ENCODE measurements at places on chromosomes 12 and 14.

GRCh38 chr14:94992046-94992445 lies 165.3 kb downstream of the DICER1 start:
- no peak for DNase-seq

DNA sequence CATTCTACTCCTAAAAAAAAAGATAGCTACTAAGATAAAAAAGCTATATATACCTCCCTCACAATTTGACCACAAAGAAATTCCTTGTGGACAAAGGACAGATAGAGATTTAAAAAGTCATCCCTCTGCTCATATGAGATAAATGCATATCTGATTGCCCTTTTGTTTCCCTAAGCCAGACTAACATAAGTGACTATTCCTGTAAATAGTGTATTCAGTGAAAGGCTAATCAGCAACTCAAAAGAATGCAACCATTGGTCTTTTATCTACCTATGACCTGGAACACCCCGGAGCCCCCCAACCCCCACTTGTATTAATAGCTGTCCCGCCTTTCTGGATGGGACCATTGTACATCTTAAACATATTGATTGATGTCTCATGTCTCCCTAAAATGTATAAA lies 6.3 kb upstream of the TMPO start:
- no peak for DNase-seq

DNA sequence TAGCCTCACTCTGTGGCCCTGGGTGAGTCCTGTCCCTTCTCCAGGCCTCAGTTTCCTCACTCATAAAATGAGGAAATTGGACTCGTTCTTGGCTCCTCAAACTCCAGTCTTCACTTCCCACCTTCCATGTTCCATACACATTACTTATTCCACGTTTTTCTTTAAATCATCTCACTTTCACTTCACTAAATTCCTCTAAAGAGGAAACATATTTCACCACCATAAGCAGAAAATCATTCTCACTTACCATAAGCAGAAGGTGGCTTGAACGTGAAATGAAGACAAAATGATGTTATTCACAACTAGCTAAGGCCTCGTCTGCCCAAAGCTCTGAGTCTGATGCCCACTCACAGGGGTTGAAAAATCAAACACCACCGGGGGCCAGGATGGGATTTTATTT lies 278.3 kb downstream of the ADGRD1 start:
- DNase-seq = no peak

- no peak for DNase-seq
These were observed 3.3 kb downstream of the TMTC2 start for GRCh38 chr12:82690006-82690405.

GRCh38 chr14:73944432-73945158 lies 5.3 kb downstream of the FAM161B start:
- no peak for DNase-seq

- no peak for DNase-seq
These were observed 21.3 kb downstream of the MOK start for GRCh38 chr14:102283631-102284129.

GRCh38 chr12:47052274-47052673 lies 27.1 kb upstream of the PCED1B start:
- DNase-seq = no peak

DNA sequence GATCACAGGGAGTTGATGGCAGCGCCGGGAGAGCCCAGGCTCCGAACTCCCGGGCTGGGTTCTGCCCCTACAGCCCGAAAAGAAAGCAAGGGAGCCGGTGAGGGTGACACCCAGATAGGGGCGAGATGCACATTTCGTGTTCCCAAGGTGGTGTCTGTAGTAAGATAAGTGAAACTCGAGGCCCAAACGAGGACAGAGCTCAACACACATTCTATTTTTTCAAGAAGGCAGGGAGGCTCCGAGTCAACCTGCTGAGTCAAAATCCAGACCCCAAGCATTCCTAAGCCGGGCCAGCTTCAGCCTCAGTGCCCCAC lies 24.2 kb upstream of the YY1 start:
- no peak for DNase-seq

- no peak for DNase-seq
These were observed 52.6 kb downstream of the DYRK2 start for GRCh38 chr12:67701121-67701520.

GRCh38 chr12:92185052-92185451 lies 39.4 kb upstream of the BTG1 start:
- no peak for DNase-seq

DNA sequence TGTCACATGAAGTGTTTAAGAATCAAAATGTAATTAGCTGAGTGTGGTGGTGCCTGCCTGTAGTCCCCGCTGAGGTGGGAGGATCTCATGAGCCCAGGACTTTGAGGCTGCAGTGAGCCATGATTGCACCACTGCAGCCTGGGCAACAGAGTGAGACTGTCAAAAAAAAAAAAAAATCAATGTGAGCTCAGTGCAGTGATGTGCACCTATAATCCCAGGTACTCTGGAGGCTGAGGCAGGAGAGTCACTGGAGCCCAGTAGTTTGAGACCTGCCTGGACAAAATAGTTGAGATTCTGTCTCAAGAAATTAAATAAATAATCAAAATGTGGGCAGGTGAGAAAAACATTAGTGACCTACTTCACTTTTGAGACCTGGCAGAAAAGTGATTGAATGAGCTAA lies 140.0 kb downstream of the MON2 start:
- DNase-seq = no peak

DNA sequence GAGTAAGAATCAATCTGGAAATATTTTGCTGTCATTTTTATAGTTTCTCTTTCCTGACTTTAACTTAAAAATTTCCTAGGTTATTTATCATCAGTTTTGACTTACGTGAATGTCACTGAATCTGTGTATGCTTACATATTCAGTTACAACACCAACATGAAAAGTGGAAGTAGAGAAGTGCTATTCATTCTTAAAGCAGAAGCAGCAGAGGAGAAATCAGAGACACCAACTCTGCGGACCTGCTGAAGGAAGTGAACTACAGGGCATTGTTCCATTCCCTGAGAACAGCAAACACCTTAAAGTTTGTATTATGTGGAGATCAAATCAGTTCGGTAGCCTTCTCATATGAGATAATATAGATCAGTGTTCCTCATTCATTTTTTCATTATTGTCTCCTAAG lies 34.1 kb downstream of the RAD51B start:
- no peak for DNase-seq

GRCh38 chr14:34684578-34684977 lies 29.8 kb downstream of the CFL2 start:
- no peak for DNase-seq

DNA sequence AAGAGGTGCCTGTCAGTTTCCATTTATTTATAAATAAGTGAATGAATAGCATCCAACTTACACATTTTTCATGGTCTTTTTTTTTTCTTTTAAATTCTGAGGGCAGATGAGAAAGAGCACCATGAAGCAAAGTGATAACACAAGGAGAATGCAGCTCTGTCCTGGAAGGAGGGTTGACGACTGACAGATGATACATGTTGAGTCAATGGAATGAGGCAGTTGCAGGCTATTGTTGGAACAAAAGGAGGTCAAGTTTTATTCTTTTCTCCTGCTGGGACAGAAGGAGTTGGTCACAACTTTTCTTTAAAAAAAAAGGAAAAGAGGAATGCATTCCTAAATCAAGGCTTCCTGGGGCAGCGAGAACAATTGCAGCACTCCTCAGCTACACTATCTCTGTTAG lies 119.9 kb upstream of the PLEKHG7 start:
- DNase-seq = no peak

DNA sequence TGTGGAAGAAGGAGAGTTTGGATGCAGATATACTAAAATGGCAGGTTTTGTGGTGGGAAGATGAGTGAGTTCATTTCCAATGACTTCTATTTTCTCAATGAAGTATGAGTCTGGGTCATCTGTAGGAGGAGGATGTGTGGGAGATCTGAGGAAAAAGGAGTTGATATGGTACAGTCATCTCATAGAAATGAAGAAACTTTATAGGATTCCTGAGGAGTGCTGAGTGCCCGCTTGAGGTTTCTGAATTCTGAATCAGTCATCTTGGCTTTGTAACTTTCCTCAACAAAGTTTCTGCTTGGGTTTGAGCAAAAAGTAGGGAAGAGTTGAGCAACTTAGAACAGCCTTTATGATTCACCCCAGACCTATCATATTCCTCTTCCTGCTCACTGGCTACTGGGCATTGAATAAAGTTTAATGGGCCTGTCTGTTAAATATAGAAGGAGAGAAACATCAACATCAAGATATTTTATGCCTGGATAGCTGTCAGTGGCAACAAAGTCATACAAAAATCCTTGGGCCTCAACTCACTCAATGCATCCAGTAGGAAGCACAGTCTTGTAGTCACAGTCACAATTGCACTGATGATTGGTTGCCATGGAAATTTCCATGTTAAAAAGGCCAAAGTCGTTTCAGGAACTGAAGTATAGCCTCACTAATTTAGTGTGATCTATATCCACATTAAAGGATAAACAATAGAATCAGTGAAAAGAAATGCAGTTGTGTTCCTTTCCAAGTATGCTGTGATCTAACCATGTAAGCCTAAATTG lies 284.7 kb downstream of the DUSP6 start:
- no peak for DNase-seq

- no peak for DNase-seq
These were observed 109.5 kb downstream of the AEBP2 start for GRCh38 chr12:19548834-19549233.

DNA sequence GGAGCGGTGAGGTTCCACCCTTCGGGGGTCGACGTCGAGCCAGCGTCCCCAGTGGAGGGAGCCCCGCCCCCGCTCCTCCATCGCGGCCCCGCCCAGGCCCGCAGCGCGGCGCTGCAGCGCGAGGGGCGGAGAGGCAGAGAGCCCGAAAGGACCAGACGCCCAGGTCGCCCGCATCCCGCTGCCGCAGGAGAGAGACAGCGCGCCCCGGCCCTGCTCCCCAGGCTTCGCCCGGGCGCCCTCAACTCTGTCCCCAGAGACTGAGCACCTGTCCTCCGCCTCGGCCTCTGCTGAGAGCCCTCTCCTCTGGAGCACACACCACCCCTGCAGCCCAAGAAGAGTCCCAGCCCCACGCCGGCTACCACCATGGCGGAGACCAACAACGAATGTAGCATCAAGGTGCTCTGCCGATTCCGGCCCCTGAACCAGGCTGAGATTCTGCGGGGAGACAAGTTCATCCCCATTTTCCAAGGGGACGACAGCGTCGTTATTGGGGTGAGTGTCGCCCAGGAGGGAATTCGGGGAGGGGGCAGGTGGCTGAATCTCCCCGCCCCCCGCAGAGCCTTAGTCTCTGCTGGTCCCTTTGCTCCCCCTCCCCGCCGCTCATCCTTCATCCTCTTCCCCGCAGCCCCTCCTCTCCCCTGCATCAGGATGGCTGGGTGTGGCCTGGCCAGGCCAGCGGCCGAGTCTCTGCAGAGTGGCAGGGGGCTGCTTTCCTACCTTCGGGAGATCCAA lies at the start of gene KIF5A:
KIF5A (plus strand) TSS at position 136 of the 732 bp plus-strand sequence; CDS start at position 364, 228 bp downstream.
- DNase-seq = no peak

GRCh38 chr12:30763053-30763452 lies 8.3 kb upstream of the CAPRIN2 start:
- no peak for DNase-seq

- no peak for DNase-seq
These were observed 655 bp downstream of the PLD4 start for GRCh38 chr14:104925214-104925854.

- no peak for DNase-seq
These were observed 16.3 kb upstream of the CD9 start for GRCh38 chr12:6183689-6184428.

GRCh38 chr12:51871918-51872688 lies 15.8 kb upstream of the ANKRD33 start:
- DNase-seq = no peak

DNA sequence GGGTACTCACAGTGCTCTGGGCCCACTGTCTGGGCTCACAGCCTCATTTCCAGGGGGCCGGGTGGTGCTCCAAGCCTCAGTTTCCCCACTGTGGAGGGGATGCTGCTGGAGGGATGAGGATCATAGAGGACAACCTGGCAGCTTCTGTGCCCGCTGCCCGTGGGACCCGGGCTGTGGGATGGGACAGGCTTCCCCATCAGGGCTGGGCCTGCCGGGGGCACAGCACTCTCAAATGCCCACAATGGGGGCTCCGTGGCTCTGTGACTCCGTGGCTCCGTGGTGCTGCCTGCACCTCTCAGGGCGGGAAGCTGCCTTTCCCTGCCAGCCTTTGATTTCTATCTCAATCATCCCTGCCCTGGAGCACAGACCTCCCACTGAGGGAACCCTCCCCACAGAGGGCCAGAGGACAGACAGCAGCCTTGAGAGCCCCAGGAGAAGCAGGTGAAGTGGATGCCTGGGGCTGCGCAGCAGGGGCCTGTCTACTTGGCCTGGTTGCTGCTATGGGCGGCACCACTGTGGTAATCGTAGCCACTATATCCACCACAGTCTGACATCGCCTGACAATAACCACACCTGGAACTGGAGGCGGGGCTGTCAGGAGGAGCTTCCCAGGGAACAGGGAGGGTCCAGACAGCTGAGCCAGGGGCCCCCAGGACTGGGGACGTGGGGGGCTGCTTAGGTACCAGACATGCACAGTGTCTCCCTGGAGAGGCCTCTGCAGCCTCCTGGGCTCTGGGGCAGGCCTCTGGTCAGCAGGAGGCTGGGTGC lies 375.9 kb downstream of the TMEM121 start:
- DNase-seq = no peak

DNA sequence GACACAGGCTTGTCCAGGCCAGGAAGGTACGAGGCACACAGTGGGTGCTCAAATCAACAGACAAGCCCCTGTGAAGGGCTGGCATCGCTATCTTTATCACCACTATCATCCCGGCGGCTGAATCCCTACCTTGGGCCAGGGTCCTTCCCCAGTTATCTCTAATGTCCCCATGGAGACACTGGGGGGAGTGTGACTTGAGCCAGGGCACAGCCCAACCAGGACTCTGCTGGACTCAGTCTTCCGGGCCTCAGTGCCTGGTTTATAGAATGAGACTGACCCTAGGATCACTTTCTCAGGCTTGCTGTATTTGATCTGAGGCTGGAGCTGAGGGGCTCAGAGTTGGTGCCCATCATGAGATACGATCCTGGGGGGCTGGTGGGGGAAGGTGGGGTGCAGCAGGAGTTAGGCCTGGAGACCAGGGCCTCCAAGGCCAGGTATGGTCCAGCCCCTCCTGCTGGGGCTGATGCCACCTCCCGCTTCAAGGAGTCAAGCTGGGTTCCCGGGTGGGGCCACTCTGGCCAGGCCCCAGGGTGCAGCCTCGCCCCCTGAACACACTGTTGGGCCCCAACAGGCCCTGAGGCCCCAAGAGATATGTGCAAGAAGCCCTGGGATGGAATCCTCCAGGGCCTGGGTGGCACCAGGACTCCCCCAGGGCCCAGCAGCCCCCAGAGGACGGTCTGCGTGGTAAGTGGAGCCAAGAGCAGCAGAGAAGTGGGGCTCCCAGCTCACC lies 11.8 kb downstream of the BEGAIN start:
- no peak for DNase-seq

- no peak for DNase-seq
These were observed 74.6 kb downstream of the KCNC2 start for GRCh38 chr12:75135026-75135425.

DNA sequence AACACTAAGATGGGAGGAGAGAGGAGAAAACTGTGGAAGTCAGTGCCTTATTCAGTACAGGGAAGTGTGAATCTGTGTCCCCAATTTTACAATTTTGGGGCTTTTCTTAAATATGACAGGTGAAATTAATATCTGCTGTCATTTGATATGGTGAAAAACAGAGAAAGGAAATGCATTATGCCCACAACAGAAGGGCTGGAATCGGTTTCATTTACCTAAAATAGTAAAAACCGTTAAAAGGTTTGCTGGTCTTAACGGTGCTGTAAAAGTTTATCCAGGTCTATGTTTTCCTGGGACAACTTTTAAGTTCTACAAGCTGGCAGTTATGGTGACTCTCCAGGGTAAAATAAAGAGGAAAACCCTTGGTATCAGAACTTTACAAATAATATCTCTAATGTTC lies 310.8 kb downstream of the FUT8 start:
- DNase-seq = no peak

All from SW 1271 (cell line).